NCI-H524 treated with DMSO at 0.1 percent for 48 hours (cell line): ENCODE measurements at places on chromosomes 5 and 9.

- DNase-seq = no peak
Measured at GRCh38 chr5:122427621-122428020, 115.6 kb downstream of the SNCAIP start.

DNA sequence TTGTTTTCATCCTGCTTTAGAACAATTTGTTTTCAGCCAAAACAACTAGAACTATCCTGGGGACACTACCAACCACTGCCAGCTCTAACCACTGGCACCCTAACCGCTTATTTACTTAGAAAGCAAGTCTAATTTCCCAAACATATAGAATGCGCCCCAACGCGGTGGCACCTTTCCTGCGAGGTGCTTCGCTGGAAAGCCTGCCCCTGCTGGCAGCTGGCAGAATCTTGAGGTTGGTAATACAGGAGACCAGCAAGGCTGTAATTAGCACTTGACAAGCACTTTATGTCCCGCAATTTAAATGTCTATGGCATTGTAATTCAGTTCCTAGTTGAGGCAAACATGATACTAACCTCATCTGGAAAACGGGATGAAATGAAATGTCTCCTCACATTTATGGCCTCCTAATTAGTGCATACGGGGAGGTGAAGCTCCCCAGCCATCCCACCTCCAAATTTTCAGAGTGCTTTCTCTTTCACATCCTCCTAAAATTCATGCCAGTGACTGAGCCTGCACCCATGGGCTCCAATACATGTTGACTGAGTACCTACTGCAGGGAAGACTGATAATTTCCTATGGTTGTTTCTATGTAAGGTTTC, 30.4 kb downstream of the GABBR2 start:
- no peak for DNase-seq

DNA sequence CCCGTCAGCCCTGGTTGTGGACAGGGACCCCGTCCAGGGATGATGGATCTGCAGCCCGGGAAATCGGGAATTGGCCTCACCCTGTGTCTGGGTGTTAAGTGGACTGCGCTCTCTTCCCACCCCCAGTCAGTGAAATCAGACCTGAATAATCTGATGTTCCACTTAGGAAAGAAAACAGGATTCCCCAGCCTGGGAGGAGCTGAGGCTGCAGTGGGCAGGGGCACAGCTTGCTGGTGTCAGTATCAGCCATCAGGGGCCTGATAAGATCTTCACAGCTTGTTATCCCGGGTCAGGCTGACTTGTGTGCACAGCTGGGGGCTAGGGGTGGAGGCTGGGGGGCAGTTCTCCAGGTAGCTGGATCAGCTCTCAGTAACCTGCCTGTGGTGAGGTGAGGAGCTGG, 29.1 kb downstream of the LMX1B start:
- DNase-seq = peak; percentile 19

DNA sequence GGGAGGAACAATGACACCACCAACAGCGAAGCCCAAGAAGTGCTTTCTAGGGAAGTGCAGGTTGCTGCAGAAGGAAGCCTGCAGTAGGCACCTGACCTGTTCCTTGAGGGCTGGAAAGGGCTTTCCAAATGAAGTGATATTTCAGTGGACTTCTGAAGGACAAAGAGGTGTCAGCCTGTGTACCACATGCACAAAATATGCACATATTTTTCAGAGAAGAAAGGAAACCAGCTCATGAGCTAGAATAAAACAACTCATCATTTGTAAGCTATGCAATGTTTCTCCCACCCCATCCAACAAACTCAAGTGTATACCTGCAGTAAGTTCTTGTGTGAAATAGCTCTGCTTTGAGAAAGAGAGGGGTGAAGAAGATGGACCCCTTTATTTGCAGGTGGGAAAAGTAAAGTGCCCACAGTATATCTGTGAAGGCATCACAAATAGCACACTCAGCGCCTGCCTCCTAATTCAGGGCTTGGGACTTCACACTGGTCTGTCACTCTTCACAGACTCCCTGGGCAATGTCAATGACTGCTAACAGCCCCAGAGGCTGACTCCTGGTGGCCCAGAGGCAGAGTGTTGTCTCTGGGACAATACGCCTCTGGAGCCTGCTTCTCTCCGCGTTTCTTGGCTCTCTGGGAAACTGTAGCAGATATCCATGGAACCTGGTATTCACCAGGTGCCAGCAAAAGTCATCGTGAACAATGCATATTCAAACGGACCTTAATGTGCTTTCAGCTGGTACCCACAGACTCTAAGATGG, 198.1 kb upstream of the EFNA5 start:
- DNase-seq = no peak

DNA sequence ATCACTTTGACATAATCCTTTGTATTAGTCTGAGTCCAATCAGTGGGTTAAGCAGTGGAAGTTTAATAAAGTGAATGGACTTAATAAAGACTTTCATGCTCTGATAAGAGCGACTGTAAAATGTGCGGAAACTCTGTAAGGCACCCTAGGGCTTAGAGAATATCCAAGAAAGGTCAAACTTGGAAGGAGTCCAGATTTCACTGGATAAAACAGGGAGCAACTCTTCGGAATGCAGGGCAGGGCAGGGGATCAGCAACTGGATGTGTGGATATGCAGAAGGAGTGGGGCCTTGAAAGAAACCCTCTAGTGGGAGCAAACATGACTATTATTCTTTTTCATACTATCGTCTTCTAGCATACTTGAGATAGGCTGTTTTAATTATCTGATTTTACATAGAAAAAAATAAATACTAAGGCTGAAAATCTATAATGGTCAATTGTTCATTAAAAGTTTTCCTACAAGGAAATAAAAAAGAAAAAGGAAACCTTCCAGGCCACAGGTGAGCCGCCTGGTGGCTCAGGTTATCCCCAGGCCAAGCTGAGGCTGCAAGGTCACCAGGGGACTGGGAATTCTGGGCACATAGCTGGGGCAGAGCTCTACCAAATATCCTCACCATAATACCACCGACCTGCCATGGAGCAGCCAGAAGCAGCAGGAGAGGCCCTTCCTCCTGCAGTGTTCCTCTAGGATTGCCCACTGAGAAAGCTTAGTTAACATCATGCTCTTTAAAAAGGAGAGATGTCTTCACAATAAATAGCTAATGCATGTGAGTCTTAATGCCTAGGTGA, 46.3 kb upstream of the CCDC112 start:
- DNase-seq = no peak

DNA sequence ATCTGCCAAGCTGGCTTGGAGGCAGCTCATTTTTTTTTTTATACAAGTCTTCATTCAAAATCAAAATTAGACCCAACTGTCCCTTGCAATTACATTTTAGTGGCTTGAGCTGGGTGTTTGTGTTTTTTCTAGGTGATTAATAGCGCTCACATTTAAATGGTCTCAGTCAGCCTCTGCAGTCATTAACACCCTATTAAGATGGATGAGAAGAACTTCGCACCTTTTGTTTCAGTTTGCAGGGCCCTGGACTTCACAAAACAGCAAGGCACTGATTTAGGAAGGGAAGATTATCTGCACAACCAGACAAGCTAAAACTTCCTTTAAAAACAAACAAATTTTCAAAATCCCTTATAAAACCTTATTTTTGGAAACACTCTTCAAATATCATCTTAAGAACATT, 374.8 kb downstream of the EFNA5 start:
- DNase-seq = no peak

GRCh38 chr9:85292261-85292660, 449.5 kb downstream of the AGTPBP1 start:
- no peak for DNase-seq

GRCh38 chr5:34516686-34517085, 139.4 kb upstream of the RAI14 start:
- no peak for DNase-seq

DNA sequence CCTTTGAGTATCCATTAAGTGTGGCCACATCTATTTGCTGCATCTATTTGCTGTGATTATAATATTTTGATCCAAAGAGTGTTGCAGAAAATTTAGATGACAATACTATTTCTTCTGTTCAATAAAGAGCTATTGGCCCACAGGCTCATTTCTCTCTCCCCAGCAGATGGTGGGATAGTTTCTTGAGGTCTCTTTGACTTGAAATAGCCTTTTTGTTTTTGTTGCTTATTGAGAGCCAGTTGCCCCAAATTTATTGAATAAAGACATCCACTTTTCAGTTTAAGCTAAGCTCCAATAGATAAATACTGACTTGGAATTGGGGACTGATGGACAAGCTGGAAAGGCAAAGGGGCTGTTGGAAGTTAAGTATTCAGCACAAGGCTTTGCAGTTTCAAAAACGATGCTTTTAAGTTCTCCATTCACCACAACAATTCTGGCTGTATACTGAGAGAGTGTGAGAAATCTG, 290.1 kb upstream of the MPDZ start:
- no peak for DNase-seq

DNA sequence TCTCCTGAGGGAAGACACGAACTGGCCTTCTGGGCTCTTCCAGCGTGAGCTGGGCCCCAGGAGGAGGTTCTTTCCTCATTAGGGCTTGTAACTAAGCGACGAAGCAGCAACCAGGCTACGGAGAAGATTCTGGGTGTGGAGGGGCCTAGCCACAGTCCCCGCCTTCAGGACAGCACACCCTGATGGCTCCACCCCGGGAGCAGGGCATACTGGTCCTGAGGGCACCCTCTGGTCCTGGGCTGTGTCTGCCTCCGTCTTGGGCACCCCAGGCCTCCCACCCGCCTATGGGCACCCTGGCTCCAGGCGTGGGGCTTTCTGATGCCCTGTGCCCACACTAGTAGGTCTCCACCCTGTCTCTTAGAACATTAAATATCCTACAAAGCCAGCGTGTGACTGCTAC, 136.4 kb downstream of the OLFM1 start:
- DNase-seq = no peak

GRCh38 chr5:79471556-79471955, 42.4 kb downstream of the HOMER1 start:
- DNase-seq = no peak

DNA sequence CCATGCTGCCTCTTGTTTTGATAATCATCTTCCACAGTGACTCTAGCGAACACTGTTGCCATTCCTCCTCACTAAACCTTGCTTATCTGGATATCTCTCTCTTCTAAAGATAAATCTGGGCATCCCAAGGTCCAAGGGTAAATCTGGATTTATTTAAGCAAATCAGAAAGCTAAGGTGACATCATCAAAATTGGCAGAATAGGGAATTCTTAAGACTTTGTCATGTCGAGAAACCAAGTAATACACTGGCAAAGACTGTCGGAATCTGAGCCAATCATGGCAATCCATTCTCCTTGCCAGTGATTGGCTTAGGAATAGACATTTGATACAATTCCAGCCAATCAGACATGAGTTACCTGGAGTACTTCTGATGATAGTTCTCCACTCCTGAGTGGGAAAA, 362.7 kb upstream of the PTGER4 start:
- no peak for DNase-seq

DNA sequence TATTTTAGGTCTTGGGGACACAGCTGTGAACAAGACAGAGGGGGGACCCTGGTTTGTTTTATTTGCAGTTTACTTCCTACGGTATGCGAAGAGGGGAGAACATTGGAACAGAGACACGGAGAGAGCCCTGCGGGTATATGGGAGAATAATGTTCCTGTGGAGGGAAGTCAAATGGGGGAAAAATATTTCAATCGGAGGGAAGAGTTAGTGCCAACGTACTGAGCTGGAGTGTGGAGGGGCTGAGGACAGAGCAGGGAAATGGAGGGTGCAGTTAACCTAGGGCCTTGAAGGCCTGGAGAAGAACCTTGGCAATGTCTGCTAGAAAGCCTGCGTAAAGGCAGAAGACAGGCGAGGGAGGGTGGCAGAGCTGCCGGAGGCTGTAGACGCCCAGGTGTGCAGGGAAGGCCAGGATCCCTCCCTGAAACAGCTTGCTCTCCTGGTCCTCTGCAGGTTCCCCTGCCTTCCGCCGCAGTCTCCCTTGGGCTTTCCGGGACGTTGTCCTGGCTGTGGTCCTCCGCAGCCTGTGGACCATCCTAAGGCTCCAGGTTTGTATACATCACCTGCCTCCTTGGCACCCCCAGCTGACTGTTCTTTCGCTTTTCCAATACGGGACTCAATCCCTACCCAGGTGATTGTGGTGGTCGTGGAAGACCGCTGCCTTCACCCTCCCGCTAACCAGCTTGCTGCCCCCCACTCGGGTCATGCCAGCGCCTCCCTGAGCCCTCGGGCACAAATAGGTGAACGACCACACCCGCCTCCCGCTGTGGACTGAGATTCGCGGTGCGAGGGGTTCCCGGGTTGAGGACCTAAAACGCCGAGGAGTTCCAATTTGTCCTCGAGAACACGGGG, 1.9 kb upstream of the RACK1 start:
- DNase-seq = no peak

- no peak for DNase-seq
Measured at GRCh38 chr9:125767349-125767748, 20.2 kb downstream of the PBX3 start.

DNA sequence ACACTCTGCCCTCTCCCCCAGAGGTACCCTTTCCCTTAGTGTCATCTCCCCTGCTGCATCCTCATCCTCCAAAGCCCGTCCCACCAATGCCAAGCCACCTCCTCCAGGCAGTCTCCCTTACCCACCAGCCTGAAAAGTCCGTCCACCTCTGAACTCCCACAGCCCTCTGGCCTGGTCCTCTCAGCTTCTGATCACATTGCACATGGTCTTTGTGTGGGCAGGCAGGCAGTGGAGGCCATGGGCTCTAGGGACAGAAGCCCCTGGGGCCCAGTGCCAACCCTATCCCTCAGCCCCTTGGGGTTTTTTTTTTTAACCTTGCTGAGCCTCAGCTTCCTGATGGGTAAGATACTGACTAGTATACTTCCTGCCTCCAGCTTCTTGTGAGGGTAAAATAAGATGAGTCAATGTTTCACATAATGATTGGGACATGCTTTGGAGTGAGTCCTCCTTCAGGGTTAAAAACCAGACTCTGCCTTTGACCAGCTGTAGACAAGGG, 19.4 kb downstream of the CSF1R start:
- no peak for DNase-seq

GRCh38 chr5:111670826-111671492, 86.0 kb downstream of the NREP start:
- DNase-seq = no peak

DNA sequence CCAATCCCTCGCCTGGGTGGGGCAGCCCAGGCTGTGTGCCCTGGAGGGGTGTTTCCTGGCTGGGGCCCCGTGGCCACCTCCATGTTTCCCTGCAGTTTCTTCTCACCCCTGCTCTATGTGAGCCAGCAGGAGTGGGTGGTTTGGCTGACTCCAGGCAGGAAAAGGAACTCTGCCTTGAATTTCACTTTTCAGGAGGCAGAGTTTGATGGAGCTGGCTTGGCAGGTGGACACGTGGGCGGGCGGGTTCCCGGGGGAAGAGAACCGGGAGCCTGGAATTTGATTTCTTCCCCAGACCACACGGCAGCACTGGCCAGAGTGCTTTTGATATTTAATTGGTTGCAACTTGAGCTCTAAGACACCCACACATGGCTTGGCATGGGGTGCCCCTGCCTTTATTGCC, 119.8 kb upstream of the PANK3 start:
- no peak for DNase-seq

GRCh38 chr9:124000161-124000783, 11.3 kb upstream of the LHX2 start:
- no peak for DNase-seq

DNA sequence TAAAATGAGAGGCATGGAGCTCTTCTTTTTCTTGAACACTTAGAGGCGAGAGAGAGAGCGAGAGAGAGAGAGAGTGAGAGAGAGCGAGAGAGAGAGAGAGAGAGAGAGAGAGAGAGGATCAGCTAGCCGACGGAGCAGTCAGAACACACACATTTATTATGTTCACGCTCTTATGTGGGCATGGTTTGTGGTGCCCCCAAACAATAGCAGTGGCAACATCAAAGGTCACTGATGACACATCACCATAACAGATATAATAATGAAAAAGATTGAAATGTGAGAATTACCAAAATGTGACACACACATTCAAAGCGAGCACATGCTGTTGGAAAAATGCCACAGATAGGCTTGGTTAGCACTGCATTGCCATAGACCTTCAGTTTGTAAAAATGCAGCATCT, 116.1 kb downstream of the KDM4C start:
- no peak for DNase-seq
